ENCODE measurements at places on chromosomes 4 and X.

DNA sequence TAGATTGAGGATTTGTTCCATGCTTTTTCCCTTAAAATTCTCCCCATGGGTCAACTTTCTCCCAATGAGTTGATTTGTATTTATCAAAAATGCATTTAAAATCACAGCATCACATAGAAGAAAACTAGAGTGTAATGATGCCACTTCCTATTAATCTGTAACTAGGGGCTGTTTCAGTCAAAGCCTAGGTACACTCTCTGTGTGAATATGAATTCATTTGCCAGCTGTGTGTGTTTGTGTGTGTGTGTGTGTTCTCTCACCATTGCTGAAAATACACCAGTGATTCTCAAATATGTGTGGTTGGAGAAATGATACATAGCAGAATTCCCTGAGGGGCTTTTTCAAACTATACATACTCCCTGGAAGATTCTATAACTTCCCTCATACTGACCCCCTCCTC lies 546.5 kb downstream of the KLHL13 start:
- no peak for DNase-seq

DNA sequence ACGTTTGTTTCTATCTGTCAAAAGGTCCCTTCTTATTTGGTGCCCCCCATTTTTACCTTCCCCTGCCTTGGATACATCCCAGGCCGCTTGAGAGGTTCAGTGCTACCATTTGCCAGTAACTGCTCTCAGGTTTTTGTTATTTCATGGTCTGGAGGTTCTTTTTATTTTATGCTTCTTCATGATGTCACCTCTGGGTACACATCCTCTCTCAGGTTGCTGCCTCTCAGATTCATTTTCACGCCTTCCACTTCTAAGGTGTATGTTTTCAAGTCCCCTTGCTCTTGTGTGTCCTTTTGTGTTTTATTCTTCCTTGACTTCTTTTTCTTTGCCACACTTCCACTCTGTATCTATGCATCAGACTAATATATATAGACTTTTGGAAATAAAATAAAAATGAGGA lies 640.1 kb upstream of the AADAT start:
- no peak for DNase-seq

- no peak for DNase-seq
These were observed 1444.0 kb downstream of the PCDH18 start for GRCh38 chr4:136088211-136088867.

- no peak for DNase-seq
These were observed at the start of gene PNMA3 for GRCh38 chrX:153055871-153056749. Gene PNMA3, plus strand, starts transcription at chrX:153056470. Its CDS starts 586 bp downstream, at chrX:153057056.

DNA sequence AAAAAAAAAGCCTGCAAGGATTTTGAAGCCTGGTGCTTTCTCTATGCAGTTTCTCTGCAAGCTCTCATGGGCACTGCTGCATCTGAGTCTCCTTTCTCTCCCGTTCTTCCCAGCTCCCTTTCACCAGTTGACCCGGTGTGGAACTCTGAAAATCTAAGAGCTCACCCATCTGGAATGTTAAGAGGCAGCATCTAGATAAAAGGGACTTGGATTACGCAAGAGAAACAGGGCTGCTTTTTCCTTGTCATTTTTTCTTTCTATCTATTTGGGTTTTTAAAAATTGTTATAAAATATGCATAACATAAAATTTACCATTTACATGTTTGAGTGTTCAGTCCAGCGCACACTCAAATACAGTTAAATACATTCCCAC lies 95.2 kb upstream of the RPS6KA3 start:
- peak; percentile 50 for DNase-seq

DNA sequence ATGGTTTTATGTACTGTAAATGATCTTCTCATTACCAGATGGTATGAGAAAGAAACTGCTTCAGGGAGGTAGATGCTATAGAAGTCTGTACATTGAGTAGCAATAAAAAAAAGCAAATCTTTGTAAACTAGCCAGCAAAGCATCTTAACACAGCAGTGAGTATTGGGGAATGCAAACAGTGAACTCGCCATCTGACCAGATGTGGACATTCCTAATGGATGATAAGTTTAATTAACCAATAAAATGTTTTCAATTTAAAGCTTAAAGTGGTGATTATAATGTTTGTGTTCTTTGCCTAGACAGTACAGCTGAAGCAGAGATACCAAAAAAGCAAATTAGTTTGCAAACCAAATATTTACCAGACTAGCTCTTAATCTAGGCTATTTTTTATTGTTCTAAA lies 1144.2 kb downstream of the FAT4 start:
- DNase-seq, result no peak

- DNase-seq, result no peak
These were observed 5.7 kb downstream of the LETM1 start for GRCh38 chr4:1850276-1850675.

DNA sequence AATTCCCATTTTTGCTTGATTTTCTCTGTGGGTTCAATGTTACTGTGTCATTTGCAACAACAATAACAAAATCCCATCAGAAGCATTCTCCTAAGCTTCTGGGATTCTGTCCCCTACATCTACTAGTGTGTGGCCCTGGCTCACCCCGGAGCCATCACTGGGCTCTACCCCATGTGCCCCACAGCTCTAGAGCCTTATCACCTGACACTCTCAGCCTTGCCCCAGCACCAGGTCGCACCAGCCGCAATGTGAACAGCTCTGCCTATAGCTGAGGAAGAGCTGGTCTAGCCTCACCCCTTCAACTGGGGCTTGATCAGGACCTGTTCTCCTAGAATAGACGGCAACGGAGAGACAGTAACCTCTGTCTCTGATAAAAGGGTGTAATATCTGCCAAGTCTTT lies 161.7 kb downstream of the SHROOM3 start:
- no peak for DNase-seq

GRCh38 chrX:136975684-136976470 lies 57.9 kb downstream of the GPR101 start:
- DNase-seq, result no peak

- peak; percentile 79 for DNase-seq
These were observed 28.6 kb downstream of the AFAP1 start for GRCh38 chr4:7910952-7911578.
